ENCODE measurements at places on chromosomes 7 and 10. TPM values are rescaled to one million over a fixed set of nuclear protein-coding genes. Genes with fewer than 3 reads are reported as not detected.

GRCh38 chr10:112365014-112365432, 8.9 kb upstream of the ACSL5 start:
- no peaks in the 10 kb centered on the region for H3K36me3 ChIP-seq
- no peak for DNase-seq
- no peaks in the 10 kb centered on the region for H3K27me3 ChIP-seq
- H3K4me3 ChIP-seq, result no peak overlapping the region
- no peak overlapping the region for H3K27ac ChIP-seq
- H3K4me1 ChIP-seq, result no peaks in the 10 kb centered on the region

DNA sequence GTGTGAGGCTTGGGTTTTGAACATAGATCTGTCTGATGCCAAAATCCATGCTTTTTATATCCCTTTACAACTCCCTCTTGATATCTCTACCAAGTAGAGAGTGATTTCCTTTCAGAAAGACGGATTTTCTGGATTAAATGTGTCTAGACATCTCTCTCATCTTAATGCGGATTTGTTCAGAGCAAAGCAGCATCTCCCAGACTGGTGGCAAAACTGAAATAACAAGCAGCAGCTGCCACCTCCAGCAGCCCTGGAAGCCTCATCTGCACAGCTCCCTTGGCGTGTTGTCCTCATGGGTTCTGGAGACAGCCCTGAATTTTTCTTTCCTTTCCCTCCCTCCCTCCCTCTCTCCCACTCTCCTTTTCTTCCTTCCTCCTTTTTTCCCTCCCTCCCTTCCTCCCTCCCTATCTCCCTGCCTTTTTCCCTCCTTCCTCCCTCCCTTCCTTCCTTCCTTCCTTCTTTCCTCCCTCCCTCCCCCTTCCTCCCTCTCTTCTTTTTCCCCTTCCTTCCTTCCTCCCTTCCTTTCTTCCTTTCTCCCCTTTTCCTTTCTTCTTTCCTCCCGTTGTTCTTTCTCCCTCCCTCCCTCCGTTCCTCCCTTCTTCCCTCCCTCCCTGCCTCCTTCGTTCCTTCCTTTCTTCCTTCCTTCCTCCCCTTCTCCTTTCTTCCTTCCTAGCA, 639.9 kb downstream of the TYW1 start:
- no peaks in the 10 kb centered on the region for H3K4me1 ChIP-seq
- H3K27me3 ChIP-seq, result no peaks in the 10 kb centered on the region
- H3K4me3 ChIP-seq, result no peak overlapping the region

- H3K4me3 ChIP-seq, result no peak overlapping the region
- no peak for DNase-seq
- H3K27ac ChIP-seq, result no peak overlapping the region
- no peaks in the 10 kb centered on the region for H3K36me3 ChIP-seq
- H3K4me1 ChIP-seq, result no peaks in the 10 kb centered on the region
- H3K27me3 ChIP-seq, result no peaks in the 10 kb centered on the region
Measured at GRCh38 chr7:151823566-151824372, 53.1 kb downstream of the PRKAG2 start.

DNA sequence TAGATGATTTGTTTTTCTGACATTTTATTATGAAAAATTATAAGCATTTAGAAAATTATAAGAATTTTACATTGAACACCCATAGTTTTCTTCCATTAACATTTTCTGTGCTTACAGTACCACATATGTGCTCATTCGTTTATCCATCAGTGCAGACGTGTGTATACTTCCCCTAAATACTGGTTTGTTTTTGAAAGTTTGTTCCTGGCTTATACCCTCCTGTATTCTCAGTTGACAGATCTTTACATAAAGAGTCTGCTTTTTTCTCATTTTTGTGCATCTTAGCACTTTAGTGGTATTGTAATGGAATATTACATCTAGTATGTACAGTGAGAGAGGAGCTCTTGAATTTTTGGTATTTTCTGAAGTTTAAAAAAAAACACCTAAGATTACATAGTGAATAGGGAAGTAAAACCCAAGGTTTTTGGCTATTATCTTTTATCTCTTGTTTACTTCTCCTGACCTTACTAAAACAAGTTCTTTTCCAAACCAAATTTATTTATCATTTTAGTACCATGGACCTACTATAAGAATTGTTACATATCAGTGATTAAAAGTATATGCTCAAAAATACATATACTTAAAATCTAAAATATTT, 8.1 kb downstream of the DLD start:
- H3K27me3 ChIP-seq, result no peaks in the 10 kb centered on the region
- no peak for DNase-seq
- no peaks in the 10 kb centered on the region for H3K36me3 ChIP-seq
- no peak overlapping the region for H3K27ac ChIP-seq

DNA sequence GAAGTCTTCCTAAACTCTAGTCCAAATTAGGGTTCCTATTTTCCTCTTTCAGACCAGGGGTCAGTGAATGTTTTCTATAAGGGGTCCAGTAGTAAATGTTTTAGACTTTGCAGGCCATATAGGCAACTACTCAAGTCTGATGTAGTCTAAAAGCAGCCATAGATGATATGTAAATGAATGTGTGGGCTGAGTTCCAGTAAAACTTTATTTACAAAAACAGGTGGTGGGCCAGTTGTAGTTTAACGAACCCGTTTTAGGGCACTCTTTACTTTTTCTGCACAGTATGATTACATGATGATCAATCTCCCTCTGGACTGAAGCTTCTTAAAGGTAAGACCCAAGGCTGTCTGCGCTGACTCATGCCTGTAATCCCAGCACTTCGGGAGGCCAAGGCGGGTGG, 243.6 kb downstream of the CAMK1D start:
- H3K4me1 ChIP-seq, result peaks cover 3% of the 10 kb centered on the region
- H3K36me3 ChIP-seq, result no peaks in the 10 kb centered on the region
- H3K27ac ChIP-seq, result no peak overlapping the region
- no peak overlapping the region for H3K4me3 ChIP-seq

- H3K4me3 ChIP-seq, result peak overlapping the region; percentile 76
- H3K4me1 ChIP-seq, result peaks cover 23% of the 10 kb centered on the region
- H3K36me3 ChIP-seq, result no peaks in the 10 kb centered on the region
- no peak for DNase-seq
- no peaks in the 10 kb centered on the region for H3K27me3 ChIP-seq
Measured at GRCh38 chr7:96322373-96322695, 436 bp upstream of the SLC25A13 start.

GRCh38 chr10:96346295-96346694, 12.5 kb downstream of the OPALIN start:
- no peaks in the 10 kb centered on the region for H3K27me3 ChIP-seq
- no peak for DNase-seq
- no peak overlapping the region for H3K4me3 ChIP-seq
- H3K4me1 ChIP-seq, result peaks cover 6% of the 10 kb centered on the region
- H3K36me3 ChIP-seq, result no peaks in the 10 kb centered on the region

DNA sequence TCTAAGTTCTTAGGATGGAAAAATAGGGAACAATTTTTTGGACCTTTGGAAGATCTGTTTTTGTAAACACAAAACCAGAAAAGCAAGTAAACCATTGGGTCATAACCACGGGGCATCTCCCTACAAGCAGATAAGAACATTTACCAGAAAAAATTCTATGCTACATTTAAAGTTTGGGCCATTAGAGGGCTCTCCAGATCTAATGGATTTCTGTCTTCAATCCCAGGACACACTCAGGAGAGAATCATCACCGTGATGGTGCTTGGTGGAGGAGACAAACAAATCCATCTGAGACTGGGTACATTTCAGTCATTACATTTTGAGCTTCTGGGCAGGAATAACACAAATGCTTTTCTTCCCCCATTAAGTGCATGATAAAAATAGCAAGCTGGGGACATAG, 178.4 kb upstream of the TARP start:
- peak; percentile 62 for DNase-seq
- H3K36me3 ChIP-seq, result no peaks in the 10 kb centered on the region
- no peak overlapping the region for H3K27ac ChIP-seq

DNA sequence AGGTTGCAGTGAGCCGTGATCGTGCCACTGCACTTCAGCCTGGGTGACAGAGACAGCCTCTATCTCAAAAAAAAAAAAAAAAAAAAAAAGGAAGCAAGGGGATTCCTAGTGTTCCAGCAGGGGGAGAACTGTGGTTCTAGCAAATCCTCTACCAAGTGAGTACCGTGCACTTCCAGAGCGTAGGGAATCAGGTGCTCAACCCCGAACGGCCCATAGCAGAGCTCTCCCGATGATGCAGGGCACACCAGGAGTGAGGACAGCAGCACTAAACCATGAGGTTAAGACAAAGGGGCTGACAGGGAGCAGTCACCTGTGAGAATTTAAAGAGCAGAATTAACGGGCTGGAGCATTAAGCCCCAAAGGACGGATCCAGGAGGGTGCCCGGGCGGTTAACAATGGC, 173.6 kb downstream of the PTPRN2 start:
- H3K4me1 ChIP-seq, result no peaks in the 10 kb centered on the region
- H3K4me3 ChIP-seq, result no peak overlapping the region
- no peaks in the 10 kb centered on the region for H3K36me3 ChIP-seq
- no peaks in the 10 kb centered on the region for H3K27me3 ChIP-seq

GRCh38 chr7:13981070-13981469, 8.4 kb downstream of the ETV1 start:
- no peaks in the 10 kb centered on the region for H3K27me3 ChIP-seq
- peak; percentile 56 for DNase-seq
- no peak overlapping the region for H3K27ac ChIP-seq
- peaks cover 82% of the 10 kb centered on the region for H3K4me1 ChIP-seq
- H3K4me3 ChIP-seq, result no peak overlapping the region

GRCh38 chr7:38307640-38308039, 34.2 kb upstream of the TARP start:
- no peak overlapping the region for H3K27ac ChIP-seq
- no peak for DNase-seq
- H3K27me3 ChIP-seq, result no peaks in the 10 kb centered on the region
- no peak overlapping the region for H3K4me3 ChIP-seq
- H3K4me1 ChIP-seq, result peaks cover 7% of the 10 kb centered on the region

GRCh38 chr7:77846317-77847092, 47.9 kb downstream of the PHTF2 start:
- H3K36me3 ChIP-seq, result no peaks in the 10 kb centered on the region
- no peak overlapping the region for H3K27ac ChIP-seq
- H3K4me1 ChIP-seq, result peaks cover 3% of the 10 kb centered on the region

DNA sequence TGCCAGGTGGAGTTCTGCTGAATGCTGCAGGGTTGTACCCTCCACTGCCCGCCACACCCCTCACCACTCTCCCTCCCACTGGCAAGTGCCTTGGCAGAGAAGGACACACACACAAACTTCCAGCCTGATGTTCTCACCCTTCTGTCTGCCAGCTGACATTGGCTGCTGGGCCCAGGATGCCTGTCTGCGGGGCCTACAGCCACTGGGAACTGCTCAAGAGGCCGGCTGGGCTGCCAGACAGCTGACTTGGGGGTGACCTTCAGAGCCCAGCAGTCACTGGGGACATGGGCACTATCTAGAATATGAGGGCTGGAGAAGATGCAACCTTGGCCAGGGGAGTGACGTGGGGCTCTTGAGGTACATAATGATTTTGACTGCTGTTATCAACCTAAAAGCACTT, 157.1 kb downstream of the SH3PXD2A start:
- no peak overlapping the region for H3K27ac ChIP-seq
- no peaks in the 10 kb centered on the region for H3K36me3 ChIP-seq
- H3K4me3 ChIP-seq, result no peak overlapping the region

- H3K4me3 ChIP-seq, result no peak overlapping the region
- H3K4me1 ChIP-seq, result peaks cover 25% of the 10 kb centered on the region
Measured at GRCh38 chr10:35387768-35388167, 51.5 kb downstream of the CCNY start.

- H3K27ac ChIP-seq, result no peak overlapping the region
- peak; percentile 8 for DNase-seq
- no peaks in the 10 kb centered on the region for H3K36me3 ChIP-seq
Measured at GRCh38 chr10:128660726-128661125, 534.5 kb upstream of the MKI67 start.

GRCh38 chr7:93530701-93531100, 43.8 kb downstream of the CALCR start:
- H3K27me3 ChIP-seq, result no peaks in the 10 kb centered on the region
- no peaks in the 10 kb centered on the region for H3K36me3 ChIP-seq
- H3K27ac ChIP-seq, result no peak overlapping the region
- no peaks in the 10 kb centered on the region for H3K4me1 ChIP-seq
- H3K4me3 ChIP-seq, result no peak overlapping the region

SRRM3 gene
- total RNA-seq, result 9.2 TPM

KIF5B gene
- 81.8 TPM for total RNA-seq

CLDN15 gene
- 3.7 TPM for total RNA-seq

SAMD8 gene
- 26.4 TPM for total RNA-seq

NPY4R2 gene
- not detected for total RNA-seq

AKR1C1 gene
- 2.9 TPM for total RNA-seq

BEND7 gene
- 9.6 TPM for total RNA-seq

NPC1L1 gene
- total RNA-seq, result not detected
